Vagina (tissue), 2 donors: ENCODE measurements at places on chromosomes 2 and 18.

- no peak for DNase-seq
Observed at GRCh38 chr18:32576296-32576916, 105.7 kb upstream of the GAREM1 start.

DNA sequence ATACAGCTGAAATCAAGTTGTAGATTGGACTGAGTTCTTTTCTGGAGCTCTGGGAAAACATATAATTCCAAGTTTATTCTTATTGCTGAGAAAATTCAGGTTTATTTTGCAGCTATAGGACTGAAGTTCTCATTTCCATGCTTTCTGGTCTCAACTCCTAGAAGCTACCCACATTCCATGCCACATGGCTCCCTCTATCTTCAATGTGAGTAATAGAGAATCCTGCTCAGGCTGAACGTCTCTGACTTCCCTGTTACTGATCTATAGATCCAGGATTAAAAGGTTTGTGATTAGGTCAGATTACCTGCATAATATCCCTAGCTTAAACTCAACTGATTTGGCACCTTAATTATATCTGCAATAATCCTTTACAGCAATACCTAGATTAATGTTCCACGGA is 453.8 kb upstream of the MC4R start:
- DNase-seq = no peak

DNA sequence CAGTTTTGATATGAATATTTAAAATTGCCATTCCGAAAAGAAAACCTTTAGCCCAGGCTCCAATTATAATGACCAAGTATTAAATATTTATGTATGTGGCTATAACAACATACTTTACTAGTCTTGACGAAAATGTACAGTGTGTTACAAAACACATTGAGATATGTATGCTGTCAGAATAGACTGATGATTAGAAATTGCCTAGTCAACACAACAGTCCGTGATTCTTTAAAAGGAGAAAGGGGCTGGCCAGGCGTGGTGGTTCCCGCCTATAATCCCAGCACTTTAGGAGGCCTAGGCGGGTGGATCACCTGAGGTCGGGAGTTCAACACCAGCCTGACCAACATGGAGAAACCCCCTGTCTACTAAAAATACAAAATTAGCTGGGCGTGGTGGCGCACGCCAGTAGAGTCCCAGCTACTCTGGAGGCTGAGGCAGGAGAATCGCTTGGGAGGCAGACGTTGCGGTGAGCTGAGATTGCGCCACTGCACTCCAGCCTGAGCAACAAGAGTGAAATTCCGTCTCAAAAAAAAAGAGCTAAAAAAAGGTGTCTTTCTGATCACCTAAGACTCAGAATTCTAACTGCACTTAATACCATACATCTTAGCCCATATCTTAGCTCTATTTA is 1.8 kb downstream of the CHAC2 start:
- DNase-seq = no peak

GRCh38 chr2:21043744-21044532 is at the start of gene APOB:
APOB (minus strand) TSS chr2:21044073; CDS start chr2:21043945, 128 bp downstream.
- no peak for DNase-seq

- DNase-seq = no peak
Observed at GRCh38 chr2:205482399-205483081, 199.8 kb upstream of the NRP2 start.

- DNase-seq = no peak
Observed at GRCh38 chr2:101140237-101140636, 10.9 kb downstream of the TBC1D8 start.

DNA sequence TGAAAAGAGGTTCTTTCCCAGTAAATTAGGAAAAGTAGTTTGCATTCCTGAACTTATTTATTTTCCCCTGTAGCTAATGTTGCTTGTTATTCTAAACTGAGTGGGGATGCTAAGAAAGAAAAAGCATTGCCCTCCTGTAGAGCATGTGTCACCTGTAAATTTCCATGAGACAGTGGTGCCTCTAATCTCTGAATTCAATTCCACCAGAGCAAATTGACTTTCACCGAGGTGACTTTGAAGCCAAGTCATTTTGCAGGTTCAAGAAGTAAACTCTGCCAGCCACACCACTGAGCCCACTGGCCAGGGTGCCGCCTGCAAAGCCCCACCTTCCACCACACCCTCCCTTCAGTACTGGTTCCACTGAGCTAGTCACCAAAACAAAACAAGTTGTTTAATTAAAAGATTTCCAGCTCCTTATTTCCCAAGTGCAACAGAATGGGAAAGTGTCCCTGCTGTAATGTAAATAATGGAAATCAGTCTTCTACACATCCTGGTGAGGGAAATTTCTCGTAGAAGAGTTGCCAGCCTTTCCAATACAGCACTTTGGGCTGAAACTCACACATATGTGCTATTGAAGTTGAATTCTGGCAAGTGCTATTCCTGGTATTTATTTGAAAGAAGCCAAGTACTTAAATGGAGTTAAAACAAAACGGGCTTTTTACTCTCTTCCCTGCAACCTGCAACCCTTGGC is 254.8 kb downstream of the RNF152 start:
- no peak for DNase-seq

GRCh38 chr2:174903264-174903556 is 102.0 kb downstream of the CHN1 start:
- no peak for DNase-seq

DNA sequence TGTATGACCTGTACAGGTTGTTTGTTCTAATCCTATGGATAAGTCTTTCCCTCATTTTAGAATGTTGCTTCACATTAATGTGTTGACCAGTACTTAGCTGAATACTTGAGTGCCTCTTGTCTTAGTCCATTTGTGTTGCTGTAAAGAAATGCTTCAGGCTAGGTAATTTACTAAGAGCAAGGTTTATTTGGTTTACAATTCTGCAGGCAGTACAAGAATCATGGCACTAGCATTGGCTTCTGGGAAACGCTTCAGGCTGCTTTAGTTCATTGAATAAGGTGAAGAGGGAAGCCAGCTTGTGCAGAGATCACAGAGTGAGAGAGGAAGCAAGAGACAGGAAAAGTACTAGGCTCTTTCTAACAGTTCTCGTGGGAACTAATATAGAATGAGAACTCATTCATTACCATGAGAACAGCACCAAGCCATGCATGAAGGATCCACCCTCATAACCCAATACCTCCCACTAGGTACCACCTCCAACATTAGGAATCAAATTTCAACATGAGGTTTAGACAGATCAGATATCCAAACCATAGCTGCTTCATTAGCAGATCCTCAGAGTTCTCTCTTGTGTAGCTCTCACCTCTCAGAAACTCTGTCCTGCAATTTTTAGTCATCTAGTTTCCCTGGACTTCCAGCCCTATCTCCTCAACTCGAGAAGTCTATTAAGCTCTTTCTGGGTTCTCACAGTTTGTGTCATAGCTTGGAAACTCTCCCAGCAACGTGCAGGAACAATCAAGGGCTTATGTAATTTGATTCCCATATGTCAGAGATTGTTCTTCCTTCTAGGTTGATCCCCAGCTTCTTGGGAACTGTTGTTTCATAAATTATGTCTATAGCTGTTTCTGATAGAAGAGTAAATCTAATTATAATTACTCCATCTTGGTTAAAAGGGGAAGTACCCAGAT is 2082.3 kb upstream of the CELF4 start:
- no peak for DNase-seq

DNA sequence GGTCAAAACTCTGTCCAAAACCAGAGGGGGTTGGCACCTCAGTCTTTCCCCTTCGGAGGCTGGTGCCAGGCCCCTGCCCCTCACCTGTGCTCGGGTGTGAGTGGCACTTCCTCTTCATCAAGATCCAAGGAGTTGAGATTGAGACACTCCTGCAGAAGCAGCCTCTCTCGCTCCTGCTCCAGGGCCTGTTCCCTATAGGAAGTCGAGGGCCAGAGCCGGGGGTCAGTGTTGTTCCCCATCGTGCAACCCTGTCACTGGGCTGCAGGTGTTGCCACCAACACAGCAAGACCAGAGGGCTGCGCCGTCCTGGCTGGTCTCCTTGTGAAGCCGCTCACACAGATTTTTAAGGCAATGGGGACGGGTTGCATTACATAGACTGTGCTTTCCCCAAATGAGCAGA is 18.9 kb downstream of the FAM178B start:
- DNase-seq = no peak

- no peak for DNase-seq
Observed at GRCh38 chr2:151097895-151098294, 163.8 kb downstream of the RBM43 start.

GRCh38 chr2:9885036-9885684 is 41.9 kb downstream of the TAF1B start:
- DNase-seq = no peak

DNA sequence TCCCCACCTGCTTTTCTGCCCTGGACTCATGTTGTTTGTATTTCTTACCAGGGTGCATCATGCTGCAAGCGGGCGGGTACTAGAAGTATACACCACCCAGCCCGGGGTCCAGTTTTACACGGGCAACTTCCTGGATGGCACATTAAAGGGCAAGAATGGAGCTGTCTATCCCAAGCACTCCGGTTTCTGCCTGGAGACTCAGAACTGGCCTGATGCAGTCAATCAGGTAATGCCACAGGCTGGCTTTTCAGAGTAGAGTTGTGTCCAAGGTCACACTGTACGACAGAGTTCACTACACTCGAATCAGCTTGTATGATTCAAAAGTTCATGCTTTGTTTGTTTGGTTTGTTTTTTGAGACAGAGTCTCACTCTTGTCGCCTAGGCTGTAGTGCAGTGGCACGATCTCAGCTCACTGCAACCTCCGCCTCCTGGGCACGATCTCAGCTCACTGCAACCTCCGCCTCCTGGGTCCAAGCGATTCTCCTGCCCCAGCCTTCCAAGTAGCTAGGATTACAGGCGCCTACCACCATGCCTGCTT is 19.4 kb downstream of the SRSF7 start:
- no peak for DNase-seq

GRCh38 chr2:157986761-157987160 is 110.6 kb upstream of the ACVR1 start:
- DNase-seq = no peak

GRCh38 chr2:37543999-37544557 is 127.4 kb downstream of the CDC42EP3 start:
- no peak for DNase-seq

- no peak for DNase-seq
Observed at GRCh38 chr18:23314672-23315071, 138.4 kb upstream of the RIOK3 start.

DNA sequence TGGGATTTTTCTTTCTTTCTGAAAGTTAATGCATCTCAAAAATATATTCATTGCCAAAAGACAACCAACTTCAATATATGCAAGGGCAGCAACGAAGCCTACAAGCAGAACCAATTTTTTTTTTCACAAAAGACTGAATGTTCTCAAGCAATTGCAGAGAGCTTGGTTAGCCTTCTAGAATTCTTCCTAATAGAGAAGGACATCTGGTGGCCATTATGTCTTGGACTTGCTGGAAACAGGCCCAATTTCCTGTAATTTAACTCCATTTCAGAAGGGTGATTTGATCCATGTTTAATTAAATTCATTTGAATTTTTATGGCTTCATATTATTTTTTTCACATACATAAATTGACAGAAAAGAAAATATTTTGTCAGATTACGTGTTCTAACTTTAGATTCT is 208.0 kb downstream of the TPGS2 start:
- no peak for DNase-seq

GRCh38 chr2:194926873-194927272 is 730.2 kb upstream of the SLC39A10 start:
- DNase-seq = no peak

- no peak for DNase-seq
Observed at GRCh38 chr2:58788402-58788801, 547.3 kb upstream of the FANCL start.

GRCh38 chr2:239343946-239344856 is 56.6 kb downstream of the HDAC4 start:
- peak; percentile 40 for DNase-seq

DNA sequence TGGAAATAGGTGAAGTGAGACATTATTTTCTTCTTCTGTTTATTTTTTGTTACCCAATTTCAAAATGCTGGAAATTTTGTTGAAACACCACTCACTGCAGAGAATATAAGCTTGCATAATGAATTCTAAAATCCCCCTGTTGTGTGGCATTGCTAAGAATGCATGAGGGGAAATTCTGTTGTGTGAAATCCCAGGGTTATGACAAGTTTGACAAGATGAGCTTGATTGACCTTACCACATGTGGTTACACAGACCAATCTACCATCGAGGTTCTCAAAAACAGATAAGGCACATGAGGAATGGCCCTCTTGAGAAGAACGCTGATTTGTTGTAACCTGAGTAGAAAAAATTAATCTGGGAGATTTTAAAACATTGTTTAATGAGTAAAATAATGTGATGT is 261.6 kb upstream of the MMADHC start:
- no peak for DNase-seq

DNA sequence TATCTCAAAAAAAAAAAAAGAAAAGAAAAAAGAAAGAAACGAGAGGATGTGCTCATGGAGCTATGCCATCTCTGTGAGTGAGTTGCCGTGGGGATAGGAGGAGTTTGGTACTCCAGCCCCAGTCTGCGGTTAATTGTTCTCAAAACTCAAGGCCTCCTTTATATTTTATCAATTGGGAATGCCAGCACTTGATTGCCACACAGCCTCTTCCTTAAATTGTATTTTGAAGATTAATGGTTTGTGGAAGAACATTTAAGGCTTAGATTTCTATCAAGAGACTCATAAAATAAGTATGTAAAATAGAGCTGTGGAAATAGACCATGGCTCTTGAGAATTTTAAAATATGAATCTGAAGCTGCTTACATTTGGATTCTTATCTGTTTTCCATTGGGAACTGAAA is 29.8 kb downstream of the KCNE4 start:
- DNase-seq = no peak

DNA sequence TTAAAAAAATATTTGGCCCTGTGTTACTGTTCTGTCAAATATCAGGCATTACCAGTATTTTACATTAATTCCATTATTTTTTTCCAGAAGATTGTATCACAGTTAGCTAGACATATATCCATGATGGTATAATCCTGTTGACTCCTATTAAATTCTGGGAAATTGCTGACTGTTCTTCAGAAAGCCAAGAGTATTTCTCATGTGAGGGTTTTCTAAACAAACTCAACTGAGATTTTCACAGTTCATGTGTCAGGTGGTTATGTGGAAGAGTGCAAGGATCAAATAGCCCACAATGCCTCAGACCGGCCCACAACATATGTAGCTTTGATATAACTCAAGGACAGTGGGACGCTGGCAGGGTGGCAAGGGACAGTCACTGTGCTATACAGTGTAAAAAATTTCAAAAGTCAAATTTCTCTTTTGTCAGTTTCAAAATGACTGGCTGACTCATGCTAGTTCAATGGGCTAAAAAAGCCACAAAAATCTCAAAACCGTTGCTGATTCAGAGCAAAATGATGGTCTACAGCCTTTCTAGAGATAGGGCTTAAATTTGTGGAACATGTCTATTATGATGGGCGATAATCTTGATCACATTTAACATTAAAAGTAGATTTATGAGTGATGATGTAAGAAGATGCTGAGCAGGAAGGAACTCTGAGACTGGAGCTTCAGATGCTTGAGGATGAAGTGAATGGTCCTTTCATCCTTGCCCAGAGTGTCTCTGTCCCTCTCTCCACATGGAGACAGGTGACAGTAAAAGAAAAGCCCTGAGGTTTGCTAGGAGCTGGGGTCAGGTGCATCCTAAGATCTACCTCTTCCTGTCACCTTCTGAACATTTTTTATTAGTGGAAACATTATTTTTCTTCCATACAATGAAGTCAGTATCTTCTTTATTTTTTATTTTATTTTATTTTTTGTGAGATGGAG is 175.8 kb upstream of the PIEZO2 start:
- no peak for DNase-seq
